ENCODE measurements at places on chromosomes 2 and 18.

- no peak for DNase-seq
These were observed 35.3 kb upstream of the CAB39 start for GRCh38 chr2:230677201-230677946.

GRCh38 chr2:96730212-96730611 lies 9.7 kb downstream of the LMAN2L start:
- no peak for DNase-seq

- DNase-seq: no peak
These were observed 34.7 kb downstream of the PIEZO2 start for GRCh38 chr18:11114653-11115052.

DNA sequence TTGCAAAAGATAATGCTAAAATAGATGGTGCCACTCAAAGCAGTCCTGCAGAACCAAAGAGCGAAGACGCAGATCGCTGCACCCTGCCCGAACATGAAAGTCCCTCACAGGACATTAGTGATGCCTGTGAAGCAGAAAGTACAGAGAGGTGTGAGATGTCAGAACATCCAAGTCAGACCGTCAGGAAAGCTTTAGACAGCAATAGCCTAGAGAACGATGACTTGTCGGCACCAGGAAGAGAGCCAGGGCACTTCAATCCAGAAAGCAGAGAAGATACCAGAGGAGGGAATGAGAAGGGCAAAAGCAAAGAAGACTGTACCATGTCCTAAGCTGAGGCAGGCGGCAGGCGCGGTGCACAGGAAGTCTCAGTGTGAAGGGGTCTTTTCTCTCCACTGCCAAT lies 34.8 kb upstream of the RBM44 start:
- DNase-seq: no peak

GRCh38 chr2:97834610-97835009 lies 121.2 kb downstream of the ZAP70 start:
- DNase-seq: no peak

DNA sequence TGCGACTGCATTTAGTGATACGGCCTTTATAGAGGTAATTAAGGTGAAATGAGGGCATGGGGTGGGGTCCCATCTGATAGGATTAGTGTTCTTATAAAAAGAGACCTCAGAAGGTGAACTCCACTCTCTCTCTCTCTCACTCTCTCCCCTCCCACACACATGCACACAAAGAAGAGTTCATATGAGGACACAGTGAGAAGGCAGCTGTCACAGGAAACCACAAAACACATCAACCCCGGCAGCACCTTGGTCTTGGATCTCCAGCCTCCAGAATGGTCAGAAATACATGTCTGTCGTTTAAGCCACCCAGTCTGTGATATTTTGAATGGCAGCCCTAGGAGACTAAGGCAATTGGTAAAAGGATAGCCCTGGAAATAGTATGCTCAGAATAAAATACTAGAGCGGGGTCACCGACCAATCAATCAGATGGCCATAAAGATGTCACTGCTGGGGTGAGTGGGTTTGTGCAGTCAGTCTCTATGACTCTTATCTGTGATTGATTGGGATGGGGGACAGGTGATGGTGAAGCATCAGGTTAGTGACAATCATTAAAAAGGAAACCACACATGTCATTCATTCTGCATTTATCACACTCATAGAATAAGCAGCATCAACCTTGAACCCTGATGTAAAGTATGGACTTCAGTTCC lies 118.9 kb upstream of the POU3F3 start:
- no peak for DNase-seq

DNA sequence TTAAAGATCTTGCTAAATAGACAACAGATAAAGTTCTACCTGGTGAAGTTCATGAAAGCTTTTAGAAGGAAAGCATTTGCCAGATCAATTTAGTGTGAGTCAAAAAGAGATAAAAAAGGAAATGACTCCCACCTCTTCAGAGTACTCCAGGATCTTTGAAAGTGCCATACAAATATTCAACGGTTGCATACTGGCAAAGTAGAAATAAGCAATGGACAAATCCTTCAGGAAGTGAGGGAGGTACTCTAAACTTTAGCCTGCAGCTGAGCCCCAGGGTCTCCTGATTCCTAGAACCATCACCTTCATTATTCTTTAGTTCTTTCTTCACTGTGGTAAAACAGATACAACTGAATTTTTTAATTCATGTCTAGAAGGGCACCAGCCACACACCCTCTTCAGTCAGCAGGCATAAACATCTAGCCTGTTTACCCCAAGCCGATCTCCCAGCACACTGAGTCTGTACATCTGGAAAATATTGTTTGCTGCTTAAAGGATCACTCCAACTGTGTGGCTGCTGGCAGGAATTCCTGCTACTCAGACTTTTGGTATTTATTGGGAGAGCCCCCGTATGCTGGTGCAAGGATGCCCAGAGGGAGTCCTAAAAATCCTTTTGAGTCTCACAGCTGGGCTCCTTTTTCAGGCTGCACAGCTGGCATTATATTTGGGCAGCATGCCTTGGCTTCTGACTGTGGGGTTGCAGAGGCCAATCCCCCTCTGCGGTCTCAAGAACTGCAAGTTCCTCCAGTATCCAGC lies 72.3 kb upstream of the SESTD1 start:
- DNase-seq: no peak

DNA sequence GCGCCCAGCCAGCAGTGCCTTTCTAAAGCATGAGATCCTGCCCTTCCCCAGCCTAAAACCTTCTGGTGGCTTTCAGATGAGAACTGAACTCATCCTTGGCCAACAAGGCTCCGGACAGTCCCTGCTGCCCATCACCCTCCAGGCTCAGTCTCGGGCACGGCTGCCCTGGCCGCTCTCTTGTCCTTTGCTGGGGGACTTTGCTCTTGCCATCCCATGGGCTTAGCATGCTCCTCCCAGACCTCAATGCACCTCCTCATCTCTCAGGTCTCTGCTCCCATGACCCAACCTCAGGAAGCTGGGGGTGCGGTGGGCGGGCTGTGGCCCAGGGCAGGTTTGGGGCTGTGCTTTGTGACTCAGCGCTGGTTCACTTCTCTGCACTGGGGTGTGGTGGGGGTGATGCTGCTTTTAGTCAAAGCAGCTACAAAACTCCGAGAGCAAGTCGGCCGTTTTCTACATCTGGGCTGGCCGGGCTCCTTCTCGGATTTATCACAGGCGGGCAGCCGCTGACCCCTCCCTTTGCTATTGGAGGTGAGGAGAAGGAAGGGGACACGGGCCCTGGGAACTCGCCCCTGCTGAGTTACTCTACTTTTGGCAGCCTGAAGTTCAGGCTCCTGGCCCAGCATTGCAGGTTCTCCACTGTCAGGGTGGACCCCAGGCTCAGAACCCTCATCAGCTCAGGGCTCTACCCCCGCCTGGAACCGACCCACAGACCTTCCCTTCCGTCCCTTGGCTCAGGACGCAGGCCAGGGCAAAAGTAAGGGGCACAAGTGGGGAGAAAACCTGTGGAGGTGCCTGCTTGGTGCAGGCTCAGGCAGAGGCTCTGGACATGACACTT lies 90.6 kb upstream of the TAF1B start:
- peak; percentile 81 for DNase-seq

GRCh38 chr2:30072250-30072842 lies 74.5 kb upstream of the YPEL5 start:
- peak; percentile 5 for DNase-seq

- no peak for DNase-seq
These were observed 264.7 kb upstream of the SYT4 start for GRCh38 chr18:43542016-43542415.

- no peak for DNase-seq
These were observed 211.8 kb downstream of the SMAD2 start for GRCh38 chr18:47718646-47719045.

- no peak for DNase-seq
These were observed 19.4 kb upstream of the ZBTB7C start for GRCh38 chr18:48428475-48429177.

DNA sequence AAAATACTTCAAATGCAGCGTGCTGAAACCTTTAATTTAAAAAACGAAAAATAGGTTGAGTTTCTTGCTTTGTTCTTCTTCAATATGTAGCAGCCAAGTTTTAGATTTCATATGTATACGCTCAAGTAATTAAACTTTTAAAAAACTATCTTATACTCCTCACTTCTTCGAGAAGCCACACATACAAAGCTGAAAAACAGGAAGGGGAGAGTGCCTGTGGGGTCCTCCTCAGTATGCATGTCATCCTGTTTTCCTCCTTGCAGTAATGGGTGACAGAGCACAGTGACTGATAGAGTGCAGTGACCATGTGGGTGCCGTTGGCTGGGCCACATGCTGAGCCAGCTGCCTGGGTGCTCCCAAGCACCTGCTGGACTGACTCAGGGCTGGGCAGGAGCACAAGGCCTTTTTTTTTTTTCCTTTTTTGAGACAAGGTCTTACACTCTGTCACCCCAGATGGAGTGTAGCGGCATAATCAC lies 33.3 kb downstream of the UXS1 start:
- no peak for DNase-seq

GRCh38 chr18:1585881-1586488 lies 681.3 kb downstream of the ADCYAP1 start:
- DNase-seq: no peak

GRCh38 chr2:66252109-66252508 lies 182.8 kb upstream of the MEIS1 start:
- no peak for DNase-seq

- DNase-seq: no peak
These were observed 2.6 kb upstream of the BMPR2 start for GRCh38 chr2:202373490-202373889.

- DNase-seq: no peak
These were observed 20.4 kb upstream of the NAGK start for GRCh38 chr2:71048096-71048495.

GRCh38 chr2:241161646-241162281 lies 11.5 kb downstream of the PPP1R7 start:
- no peak for DNase-seq

DNA sequence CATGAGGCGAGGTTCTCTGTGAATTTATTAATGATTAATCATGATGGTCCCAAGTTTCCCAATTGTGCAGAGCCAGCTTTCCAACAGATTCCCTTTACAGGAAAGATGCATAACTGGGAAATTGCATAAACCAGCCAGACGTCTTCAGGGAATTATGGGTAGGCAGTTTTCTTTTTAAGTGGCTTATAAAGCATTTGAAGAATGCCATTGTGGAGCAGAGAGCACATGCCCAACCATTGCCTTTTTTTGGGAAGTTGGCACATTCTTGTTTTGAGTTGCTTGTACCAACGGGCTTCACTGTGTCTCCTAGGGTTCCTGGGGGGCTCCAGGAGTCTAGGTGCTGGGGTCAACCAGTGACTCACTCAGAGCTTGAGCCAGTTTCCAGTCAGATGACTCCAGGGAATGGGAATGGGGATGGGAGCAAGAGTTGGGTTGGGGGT lies 231.7 kb upstream of the FOSL2 start:
- DNase-seq: no peak

DNA sequence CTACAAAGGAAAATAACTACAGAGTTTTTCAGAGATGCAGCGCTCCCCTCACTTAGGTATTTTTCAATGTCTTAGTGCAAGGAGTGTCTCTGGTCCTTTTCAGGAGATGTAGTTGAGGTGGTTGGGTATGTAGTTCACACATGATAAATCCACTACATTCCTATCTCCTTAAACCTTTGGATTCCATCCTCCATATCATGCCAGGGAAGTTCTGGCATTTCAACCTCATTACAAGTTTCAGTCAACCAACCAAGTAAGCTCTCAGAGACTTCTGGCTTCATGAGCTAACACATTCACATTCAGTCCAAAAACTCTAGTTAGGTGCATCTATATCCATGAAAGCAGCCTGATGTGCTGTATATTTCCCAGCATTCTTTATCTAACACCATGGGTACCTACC lies 47.3 kb downstream of the MAP3K20 start:
- no peak for DNase-seq

- no peak for DNase-seq
These were observed 113.0 kb downstream of the RBMS1 start for GRCh38 chr2:160380611-160381010.

- no peak for DNase-seq
These were observed 835.0 kb upstream of the FANCL start for GRCh38 chr2:59076079-59076619.

DNA sequence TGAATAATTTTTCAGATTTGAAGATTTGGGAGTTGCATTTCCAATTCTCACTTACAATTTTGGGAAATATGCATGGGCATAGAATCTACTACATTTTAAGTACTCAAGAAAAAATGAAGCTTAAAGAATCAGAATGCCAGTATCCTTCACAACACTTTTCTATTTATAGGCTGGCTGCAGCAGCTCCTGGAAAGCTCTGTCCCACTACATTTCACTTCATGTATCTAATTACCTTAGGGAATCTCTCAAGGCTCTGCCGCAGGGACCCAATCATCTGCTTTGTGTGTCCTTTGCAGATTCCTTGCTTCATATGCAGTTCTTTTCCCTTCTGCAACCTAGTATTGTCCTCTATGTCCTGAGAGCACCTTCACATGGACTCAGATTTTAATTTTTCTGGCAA lies 102.9 kb downstream of the NUP35 start:
- DNase-seq: no peak

DNA sequence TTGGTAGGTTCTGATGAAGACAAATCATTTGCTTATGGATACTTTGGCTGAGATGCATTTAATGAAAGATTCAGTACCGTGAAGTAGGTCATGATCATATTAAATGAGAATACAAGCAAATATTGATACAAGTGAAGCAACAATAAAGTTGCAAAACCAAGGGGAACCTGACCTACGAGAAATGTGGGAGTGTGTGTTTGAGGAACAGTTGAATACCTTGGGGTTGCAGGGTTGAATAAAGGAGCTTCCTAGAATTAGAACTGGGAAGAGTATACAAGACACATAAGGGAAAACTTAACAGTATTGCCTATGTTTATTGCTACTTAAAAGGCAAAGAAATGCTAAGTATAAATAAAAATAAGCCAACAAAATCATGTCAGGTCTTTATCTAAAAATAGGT lies 702.9 kb downstream of the ERBB4 start:
- DNase-seq: no peak

DNA sequence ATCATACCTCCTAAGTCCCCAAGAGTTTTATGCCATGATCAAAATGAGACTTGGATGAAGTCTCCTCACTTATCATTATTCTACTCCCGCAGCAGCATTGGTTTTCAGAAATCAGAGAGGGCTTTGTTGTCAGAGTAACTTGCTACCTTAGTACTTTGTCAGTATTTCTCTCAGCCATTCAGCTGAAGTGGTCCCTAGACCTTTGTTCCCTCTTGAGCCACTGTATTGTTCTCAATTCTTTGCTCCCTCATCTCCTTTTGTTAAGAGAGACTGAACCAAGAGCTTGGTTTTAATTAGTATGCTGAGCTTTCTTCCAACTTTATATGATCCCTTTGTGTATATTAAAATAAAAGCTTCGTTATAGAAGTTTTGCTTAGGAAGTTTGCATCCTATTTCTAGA lies 133.4 kb downstream of the DOCK10 start:
- DNase-seq: no peak

DNA sequence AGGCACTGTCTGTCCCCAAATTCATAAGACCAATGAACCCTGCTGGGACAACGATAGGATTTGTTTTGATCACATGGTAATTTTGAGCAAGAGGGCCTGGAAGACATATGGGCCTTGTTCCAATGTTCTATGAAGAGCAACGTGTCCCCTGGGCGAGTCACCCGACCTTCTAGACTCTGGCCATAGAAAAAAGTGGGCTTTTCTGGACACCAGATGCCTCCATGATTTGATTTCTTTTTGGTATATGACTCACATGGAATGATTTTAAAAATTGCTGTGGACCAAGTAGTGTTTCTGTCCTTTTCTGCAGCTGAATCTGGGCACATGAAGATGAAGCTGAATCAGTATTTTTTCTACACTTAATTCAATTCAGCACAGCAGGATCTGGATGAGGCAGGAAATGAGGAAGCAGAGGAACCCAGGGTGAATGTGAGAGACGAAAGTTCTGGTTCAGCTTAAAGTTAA lies 104.9 kb downstream of the CDC42EP3 start:
- DNase-seq: no peak

- no peak for DNase-seq
These were observed 137.5 kb downstream of the GPD2 start for GRCh38 chr2:156573710-156574109.

- DNase-seq: no peak
These were observed 294.5 kb downstream of the ZNF407 start for GRCh38 chr18:74892066-74892627.

Data from activated CD8-positive, alpha-beta memory T cell treated with anti-CD3 and anti-CD28 coated beads for 4 hours (primary cell).